ENCODE measurements at places on chromosomes 12 and 14.

DNA sequence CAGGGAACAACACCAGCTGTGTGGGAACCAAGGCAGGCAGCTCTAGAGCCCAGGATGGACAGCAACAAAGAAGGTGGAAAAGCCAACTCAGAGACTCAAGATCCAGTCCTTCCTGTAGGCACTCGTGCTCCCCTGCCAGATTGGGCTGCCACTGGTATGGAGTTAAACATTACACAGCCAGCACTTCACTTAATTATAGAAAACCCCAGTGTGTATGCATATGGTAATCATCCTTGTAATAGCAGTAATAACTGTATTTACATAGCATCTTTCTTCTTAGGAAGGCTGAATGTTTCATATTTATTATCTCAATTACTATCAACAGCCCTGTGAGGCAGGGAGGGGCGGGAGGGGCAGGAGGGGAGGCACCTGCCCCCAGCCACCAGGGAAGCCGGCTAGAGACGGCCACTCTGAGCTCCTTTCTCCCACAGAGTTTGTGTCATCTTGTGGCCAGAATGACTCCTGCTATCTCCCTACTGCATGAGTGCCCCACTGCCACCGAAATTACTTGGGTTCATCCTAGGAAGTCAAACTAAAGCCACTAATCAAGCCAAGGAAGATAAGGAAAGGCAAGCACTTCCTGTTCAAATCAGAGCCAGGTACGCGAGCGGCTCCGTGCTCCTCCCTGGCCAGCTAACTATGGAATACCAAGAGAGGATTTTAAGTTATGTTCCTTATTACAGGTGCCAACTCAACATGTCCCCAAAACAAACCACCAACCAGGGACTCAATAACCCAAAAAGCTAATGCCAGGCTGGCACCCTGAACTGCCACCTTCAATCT, 15.7 kb upstream of the RAB35 start:
- DNase-seq: no peak

- no peak for DNase-seq
Measured at GRCh38 chr14:89425931-89426330, 8.9 kb upstream of the FOXN3 start.

DNA sequence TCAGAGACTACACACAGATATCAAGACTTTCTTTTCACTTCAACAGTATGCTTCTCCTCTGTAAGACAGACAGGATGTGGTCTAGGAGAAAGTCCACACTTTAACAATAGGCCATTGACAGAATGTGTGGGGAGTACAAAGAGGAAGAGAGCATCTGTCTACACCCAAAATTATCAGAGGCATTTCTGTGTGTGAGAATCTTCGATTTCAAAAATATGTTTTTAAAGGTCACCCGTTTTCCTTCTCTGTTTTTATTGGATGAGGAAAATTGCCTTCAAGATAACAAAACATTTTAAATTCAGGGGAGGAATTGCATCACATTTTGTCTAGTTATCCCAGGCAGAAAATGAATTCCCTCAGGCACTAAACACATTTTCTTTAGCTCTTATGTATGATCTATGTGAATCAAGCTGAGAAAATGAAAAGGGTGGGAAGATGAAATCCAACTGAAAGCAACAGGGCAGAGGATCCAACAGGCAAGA, 16.4 kb downstream of the NAV3 start:
- DNase-seq: no peak

DNA sequence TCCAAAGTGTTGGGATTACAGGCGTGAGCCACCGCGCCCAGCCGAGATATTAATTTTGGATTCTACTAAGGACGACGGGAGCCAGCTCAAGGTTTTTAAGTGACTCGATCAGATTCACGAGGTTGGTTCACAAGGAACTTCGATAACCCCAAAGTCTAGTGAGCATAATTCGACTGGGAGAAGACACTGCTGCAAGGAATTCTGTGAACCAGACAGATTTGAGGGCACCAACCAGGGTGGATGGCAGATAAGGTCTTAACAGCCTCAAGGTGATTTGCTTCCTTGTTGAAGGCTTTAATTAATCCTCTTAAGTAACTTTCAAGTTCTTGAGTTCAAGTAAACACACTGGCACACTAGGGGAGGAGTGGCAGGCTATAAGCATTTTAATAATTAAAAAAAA, 1.1 kb upstream of the KLHDC2 start:
- no peak for DNase-seq

GRCh38 chr12:40668099-40668529, 24.1 kb upstream of the CNTN1 start:
- DNase-seq: no peak

DNA sequence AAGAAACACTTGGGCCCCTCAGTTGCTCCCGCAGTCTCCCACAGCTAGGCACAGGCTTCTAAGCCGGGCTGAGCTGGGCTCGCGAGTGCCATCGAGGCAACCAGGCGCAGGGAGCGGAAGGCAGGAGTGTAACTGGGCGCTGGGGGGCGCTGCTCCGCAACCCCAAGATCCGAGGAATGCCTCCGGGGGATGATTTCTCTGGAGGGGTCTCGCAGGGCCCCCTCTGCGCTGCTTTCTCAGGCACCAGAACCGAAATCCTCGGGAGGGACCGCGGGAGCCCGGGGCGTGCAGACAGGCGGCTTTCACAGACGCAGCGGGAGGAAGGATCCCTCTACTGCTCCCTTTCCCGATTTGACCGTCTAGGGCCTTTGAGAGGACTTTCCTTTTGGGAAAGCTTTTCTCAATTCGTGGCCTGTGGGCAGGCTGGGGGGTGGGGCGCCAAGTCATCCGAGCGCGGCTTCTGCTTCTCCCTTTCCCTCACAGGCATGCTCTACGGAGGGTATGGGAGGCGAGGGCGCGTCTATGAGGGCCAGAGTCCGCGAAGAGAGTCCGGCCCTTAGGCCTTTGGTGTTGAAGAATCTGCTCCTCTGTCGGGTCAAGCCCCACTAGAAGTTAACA, 4.3 kb upstream of the NKX2-1 start:
- no peak for DNase-seq

- DNase-seq: no peak
Measured at GRCh38 chr12:50517421-50518048, 12.8 kb downstream of the DIP2B start.

DNA sequence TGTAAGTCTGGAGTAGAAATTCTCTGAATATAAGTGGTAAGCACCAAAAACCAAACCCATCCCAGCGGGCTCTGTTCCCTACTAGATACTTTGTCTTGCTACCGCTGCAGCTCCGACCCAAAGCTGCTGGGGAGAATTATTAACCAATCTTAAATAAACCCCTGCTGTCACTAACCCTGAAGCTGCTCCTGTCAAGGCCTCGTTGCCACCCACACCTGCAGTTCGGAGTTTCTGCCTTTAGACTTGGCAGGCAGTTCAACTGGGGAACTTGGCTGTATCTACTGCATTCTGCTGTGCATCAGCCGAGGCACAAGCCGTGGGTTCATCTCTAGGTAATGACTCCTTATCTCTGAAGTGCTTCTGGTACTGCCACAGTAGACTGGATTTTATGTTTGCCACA, 55.5 kb downstream of the PPM1A start:
- no peak for DNase-seq

DNA sequence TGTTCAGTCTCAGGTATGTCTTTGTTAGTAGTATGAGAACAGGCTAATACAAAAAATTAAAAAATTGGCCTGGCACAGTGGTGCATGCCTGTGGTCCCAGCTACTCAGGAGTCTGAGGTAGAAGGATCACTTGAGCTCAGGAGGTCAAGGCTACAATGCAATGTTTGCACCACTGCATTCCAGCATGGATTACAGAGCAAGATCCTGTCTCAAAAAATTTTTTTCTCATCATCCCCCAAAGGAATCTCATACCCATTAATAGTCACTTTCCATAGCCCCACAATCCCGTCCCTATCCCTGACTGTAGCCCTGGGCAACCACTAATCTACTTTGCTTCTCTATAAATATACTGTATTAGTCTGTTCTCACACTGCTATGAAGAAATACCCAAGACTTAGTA, 57.8 kb downstream of the TTC8 start:
- DNase-seq: no peak

GRCh38 chr14:106841701-106842100, 1315.3 kb downstream of the TMEM121 start:
- no peak for DNase-seq

DNA sequence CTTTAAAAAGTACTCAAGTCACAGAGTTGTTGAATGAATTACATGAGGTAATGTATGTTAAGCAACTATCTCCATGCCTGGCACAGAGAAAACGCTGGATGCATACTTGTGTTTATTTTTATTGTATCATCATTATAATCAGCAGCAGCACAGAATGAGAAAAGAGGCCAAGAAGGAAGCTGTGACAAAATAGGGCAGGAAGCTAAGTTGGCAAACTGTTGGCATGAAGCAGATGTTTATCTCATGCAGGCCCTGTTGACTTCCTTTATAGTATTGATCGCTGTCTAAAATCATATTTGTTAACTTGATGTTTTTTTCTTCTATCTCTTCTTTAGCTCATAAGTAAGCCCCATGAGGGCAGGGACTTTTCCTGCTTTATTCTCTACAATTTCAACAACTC, 466.6 kb downstream of the TRHDE start:
- DNase-seq: no peak

DNA sequence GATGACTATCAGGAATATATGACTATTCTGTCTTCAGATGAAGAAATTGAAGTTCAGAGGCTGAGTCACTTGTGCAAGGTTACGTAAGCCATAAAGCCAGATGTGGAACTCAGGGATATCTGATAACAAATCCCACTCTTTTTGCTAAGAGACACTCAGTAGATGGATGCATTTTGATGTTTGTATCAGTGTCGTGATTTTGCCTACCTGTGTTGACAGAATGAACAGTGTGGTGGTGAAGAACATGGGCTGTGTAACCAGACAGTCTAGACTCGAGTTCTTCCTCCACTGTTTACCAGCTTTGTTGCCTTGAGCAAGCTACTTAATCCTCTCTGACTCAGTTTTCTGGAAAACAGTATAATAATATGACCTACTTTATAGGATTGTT, 93.9 kb downstream of the DAAM1 start:
- no peak for DNase-seq

DNA sequence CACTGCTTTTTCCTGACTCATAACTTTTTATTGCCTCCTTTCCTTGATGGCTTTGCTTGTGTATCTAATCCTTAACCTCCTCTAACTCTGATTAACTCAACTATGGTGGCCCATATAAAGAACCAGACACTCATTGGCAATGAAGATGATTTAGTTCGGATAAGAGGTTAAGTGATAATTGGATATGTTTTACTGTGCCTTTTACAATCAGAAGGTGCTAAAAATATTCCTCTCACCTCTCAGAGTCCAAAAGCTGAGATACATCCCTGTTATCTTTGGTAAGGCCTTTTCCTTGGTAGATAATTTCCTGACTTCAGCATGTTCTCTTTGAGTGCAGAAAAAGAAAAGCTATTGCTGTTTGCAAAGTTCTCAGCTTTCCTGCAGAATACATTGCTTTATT, 367.7 kb downstream of the SLC16A7 start:
- no peak for DNase-seq
